Effector CD4-positive, alpha-beta T cell (primary cell): ENCODE measurements at places on chromosomes 11 and 22.

- DNase-seq: no peak
These were observed 679.9 kb downstream of the KCNA4 start for GRCh38 chr11:29336727-29337575.

DNA sequence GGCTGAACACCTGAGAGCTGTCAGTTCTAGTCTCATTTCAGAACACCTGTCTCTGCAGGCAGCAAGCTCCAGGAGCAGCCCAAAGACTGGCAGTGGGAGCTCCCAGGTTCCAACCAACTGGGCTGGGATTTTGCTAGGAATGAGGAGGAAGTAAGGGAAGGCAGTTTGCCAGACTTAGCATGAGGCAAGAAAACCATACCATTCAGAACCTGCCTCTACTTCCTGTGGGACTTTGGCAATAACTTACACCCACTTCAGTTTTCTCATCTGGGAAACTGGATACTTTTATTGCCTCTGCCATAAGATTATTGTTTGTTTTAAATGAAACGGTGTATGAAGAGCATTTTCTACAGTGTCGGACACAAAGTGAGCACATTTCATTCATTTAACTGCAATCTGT is 363.7 kb upstream of the ISX start:
- no peak for DNase-seq

GRCh38 chr11:27977527-27977926 is 130.4 kb downstream of the KIF18A start:
- DNase-seq: no peak

- DNase-seq: no peak
These were observed 19.4 kb upstream of the GSTP1 start for GRCh38 chr11:67564230-67564629.

DNA sequence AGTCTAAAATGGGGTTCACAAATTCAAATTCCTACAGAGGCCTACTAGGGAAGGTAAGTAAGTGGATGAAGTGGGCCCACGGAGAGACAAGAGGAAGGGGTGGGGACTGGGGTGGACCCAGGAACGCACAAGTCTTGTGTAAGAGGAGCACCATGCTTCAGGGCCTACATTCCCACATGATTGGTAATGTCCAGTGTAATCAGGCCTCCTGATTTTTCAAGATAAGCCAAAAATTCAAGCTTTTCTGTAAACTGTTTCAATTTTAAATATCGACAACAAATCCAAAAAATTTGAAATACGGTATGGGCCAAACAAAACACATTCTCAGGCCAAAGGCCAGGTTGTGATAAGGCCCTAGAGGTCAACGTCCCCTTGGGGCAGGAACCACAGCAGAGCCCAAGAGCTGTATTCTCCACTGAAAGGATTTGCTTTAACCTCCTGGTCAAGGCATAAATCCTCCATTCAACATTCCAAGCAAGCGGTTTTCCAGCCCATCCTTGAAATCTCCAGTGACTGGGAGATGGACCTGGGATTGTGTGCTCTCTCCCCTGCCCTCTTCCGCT is 116.4 kb downstream of the TRIM29 start:
- no peak for DNase-seq

- no peak for DNase-seq
These were observed 4.1 kb downstream of the PRG2 start for GRCh38 chr11:57386178-57386940.

- DNase-seq: no peak
These were observed 55.6 kb downstream of the WT1 start for GRCh38 chr11:32379719-32380118.

DNA sequence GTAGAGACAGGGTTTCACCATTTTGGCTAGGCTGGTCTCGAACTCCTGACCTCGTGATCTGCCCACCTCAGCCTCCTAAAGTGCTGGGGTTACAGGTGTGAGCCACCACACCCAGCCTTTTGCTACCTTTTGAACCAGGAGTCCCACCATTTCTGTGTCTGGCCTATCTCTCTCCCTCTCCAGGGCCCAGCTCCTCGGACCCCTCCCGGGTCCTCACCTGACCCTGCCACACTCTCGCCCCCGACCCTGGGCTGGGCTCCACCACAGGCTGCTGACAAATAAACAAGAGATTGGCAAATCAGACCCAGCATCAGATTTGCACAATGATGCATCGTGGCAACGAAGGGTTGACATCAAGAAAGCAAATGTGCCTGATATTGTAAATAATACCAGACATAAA is 8.8 kb downstream of the KRTAP5-5 start:
- DNase-seq: no peak

GRCh38 chr11:14054116-14055107 is 91.9 kb downstream of the SPON1 start:
- no peak for DNase-seq

GRCh38 chr22:27295040-27295439 is 506.5 kb downstream of the MN1 start:
- DNase-seq: no peak

- DNase-seq: no peak
These were observed 3.1 kb downstream of the PANX1 start for GRCh38 chr11:94131718-94132115.
